Stimulated activated CD4-positive, alpha-beta T cell treated with anti-CD3 and anti-CD28 coated beads, Interleukin-15, amount 100 ng/mL, for 48 hours (primary cell): ENCODE measurements at places on chromosomes 4 and X.

GRCh38 chr4:91746551-91746950, 557.2 kb upstream of the GRID2 start:
- DNase-seq, result no peak

DNA sequence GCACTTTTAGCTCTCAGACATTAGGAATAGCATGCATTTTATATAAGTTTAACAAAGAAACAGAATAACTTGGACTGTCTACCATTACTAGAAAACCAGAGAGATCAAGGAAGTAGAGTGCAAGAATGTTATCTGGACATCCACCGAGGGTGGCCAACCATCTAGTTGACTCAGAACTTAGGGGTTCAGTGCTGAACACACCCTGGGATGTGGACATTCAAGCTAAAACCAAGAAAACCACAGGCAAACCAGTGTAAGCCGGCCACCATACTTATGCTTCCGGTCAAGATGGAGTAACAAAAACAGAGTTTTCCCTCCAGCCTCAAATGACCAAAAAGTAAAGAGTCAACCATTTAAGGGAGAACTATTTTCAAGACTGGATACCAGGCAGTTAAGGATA, 181.4 kb upstream of the MXRA5 start:
- no peak for DNase-seq

DNA sequence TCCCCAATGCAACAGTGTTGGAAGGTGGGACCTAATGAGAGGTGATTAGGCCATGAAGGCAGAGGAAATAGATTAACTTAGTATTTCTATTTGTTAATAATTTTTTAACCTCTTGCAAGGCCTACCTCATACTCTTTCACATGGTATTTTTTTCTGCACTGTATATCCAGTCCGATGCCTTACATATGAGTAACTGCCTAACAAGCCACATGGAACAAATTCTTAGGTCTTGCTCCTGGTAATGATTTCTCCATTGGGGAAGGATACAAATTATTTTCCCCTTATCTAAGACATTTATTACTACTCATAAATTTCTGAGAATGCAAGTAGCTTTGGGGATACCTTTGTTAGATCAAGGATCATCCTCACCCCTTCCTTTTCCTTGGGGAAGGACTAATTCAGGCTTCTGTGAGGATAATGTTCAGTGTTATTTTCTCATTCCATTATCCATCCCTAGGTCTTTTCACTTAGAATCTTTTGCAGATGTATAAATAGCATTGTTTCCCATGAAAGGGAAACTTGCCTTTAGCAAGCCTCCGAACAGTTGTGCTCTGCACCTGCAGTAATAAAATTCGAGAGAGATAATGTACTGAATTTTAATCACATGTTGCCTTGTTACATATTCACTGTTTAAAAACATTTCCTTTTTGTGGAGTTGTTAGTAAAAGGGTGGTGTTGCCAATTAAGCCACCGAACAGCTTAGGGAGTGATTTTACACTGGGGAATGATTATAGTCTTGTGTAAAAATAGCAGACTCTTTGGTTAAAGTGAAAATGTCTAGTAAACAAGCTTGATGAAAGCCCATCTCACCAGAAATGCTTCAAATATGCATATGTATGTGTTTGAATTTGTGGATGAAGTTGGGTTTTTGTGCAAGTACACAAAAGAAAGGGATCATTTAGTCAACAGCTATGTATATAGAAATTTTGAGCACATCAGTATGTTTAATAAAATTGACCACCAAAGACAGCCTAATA, 89.9 kb downstream of the CFAP299 start:
- DNase-seq, result no peak

GRCh38 chr4:53450773-53451172, 73.3 kb downstream of the FIP1L1 start:
- DNase-seq, result no peak

DNA sequence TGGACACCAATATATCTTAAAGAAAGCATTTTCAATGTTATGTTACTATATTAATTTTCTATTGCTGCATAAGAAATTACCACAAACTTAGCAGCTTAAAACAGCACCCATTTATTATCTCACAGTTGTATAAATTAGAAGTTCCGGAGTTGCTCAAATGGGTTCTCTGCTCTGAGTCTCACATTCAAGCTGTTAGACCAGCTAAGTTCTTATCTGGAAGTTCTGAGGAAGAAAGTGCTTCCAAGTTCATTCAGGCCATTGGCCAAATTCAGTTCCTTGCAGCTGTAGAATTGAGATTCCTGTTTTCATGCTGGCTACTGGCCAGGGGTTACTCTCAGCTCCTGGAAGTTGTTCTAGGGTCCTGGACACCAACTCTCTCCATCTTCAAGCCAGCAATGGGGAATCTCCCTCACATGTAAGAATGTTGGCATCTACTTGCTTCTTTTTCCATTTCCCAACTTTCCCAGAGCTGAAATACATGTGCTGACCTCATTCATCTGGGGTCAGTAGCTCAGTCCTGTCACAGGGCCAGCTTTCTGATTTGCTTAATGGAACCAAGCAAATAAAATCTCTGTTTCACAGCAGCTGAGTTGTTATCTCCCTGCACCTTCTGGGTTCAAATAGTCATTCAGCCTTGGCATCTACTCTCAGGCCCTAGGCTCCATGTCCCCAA, 99.6 kb upstream of the INTU start:
- DNase-seq, result no peak

DNA sequence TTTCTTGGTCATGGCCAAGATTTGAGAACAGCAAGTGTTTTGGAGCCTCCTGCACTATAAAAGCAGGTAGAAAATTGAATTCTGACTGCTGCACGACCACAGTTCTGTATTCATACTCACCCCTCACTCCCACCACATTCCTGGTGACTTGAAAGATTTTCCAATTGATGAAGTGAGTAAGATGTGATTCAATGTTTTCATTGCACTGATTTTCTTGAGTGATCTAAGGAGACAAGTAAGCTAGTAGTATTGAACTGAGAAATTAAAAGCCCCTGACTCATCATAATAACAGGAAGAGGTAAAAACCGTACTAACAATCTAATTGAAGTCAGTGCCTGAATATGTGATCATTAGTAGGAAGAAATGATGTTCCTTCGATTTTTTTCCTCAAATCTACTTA, 6.1 kb upstream of the SEC24D start:
- no peak for DNase-seq

- no peak for DNase-seq
Measured at GRCh38 chr4:25857851-25858400, 4.9 kb downstream of the SEL1L3 start.

DNA sequence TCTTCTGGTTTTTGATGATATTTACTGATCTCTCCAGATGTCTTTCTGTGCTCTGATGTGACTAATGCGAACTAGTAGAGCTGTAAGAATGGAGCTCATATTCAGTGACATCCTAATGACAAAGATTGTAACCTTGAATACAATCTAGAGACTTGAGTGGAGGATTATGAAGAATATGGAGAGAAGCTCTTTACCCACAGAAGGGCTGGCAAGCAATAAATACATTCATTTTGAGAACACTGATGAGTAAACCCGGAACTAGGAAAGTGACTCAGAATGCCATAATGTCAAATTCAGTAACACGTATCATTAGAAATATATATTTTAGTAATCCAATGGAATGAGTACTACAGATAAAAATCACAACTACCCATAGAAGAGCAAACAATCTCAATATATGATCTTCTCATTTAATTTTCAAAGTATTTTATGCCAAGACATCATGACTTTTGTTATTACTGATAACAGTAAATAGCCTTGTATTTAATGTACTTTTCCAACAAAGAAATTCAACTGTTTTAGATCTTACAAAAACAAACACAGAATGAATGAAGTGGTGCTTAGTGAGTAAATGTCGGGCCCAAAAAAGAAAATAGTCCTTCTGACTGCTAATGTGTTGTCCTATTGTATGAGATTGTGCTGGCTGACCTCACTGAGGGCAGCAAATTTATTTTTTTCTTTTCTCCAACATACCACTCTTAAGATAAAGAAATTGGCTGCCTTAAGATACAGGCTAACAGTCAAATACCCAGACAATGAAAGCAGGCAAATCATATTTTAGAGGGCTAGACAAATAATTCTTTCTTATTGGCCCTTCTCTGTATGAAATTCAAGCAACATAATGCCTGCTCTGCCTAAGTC, 49.2 kb upstream of the HDAC8 start:
- DNase-seq, result no peak

DNA sequence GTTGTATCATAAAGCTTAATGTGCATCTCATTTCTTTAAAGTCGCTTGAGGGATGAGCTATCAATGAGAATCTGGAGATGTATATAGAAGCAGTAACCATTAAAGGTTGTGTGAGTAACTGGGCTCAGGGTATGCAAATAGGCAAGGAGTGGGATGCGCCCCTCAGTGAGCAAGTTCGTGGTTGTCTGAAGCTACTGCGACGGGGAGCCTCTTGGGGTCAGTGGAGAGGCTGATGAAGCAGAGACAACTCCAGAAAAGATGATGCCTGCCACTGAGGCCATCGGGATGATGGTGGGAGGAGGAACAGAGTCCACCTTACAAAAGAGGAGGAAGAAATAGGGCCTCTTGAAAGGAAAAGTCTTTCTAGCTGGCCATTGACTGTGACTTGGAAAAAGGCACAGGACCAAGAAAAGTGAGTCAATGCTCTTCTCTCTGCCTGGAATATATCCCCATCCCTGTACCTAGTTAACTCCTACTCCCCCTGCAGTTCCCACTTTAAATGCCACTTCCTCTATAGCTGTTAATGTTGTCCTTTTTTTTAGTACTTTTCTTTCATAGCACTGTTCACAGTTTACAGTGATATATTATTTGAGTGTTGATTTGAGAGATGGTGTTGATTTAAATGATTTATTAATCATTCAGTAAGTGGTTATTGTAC, 51.4 kb upstream of the LSM6 start:
- DNase-seq, result no peak

GRCh38 chr4:7687796-7688195, 251.9 kb downstream of the AFAP1 start:
- no peak for DNase-seq

GRCh38 chr4:96677499-96677898, 837.6 kb downstream of the PDHA2 start:
- no peak for DNase-seq

DNA sequence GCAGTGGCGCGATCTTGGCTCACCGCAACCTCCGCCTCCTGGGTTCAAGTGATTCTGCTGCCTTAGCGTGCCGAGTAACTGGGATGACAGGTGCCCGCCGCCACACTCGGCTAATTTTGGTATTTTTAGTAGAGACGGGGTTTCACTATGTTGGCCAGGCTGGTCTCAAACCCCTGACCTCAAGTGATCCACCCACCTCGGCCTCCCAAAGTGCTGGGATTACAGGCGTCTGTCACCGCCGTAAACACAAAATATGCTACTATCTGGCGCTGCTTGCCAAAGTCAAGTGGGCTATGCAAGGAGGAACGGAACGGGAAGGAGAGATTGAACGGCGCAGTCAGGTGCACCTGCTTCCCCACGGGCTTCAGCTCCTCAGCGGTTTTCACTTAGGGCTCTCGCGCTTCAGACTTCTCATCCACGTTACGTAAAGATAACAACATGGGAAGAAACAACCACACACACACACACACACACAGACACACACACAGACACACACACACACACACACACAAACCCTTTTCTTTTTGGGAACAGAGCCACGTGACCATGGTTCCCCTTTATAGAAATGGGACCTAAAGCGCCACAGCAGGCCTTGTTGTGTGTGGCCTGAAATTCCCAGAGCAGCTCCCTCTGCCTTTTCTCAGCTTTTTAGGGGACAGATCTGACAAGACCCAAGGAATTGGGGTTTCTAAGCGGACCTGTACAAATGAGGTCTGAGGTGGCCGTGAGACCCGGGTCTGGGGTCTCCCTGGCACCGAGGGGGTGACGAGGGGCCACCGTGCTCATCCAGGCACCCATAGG, 1.5 kb downstream of the P2RY8 start:
- DNase-seq, result peak; percentile 38

DNA sequence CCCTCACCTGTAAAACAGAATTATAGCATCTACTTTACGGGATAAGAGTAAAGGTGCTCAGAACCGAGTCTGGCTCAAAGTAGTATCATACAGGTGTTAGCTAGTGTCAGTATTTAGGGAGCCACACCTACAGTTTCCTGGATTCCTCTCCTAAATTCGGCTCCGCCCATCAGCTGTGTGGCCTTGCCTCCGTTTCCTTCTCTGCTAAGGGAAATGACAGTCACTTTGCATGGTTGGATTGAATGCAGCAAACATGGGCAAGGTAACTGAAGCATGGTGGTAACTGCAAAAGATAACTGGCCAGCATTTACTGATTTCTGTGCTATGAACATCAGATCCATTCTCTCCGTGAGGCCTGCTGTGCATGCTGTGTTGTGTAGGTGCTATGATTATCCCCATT, 2.8 kb downstream of the PPP1R3F start:
- no peak for DNase-seq

DNA sequence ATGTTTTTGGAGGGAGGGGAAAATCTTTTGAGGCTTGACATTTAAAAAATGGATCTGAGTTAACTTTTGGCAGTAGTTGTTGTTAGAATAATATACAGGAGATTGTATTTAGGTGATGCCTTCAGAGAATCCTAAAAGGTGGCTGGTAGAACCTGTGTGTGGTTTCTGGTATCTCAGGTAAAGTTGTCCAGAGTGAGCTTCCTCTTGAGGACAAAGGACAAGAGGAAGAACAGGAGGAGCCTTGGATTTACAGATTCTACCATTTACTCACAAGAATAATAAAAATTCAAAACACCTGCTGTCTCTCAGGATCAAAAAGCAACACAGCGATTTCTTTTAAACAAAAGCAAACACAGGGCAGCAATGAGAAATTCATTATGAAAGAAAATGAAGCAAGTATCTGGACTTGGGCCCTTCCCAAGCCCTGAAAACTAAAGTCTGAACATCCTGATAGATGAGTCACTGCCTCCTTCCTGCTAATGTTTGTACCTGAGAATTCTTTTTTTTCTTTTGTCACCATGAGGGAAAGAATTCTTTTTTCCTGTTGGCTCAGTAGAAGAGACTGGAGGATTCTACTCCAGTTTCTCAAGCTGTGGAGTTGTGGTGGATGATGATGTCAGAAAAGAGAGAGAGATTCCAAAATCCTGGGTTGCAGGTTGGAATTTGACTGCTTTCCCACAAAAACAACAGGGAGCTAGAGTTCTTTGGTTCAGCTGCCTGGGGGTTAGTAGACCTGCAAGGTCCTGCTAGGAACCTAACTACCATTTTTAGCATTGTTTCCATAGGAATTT, 31.5 kb upstream of the RAPGEF2 start:
- DNase-seq, result no peak

DNA sequence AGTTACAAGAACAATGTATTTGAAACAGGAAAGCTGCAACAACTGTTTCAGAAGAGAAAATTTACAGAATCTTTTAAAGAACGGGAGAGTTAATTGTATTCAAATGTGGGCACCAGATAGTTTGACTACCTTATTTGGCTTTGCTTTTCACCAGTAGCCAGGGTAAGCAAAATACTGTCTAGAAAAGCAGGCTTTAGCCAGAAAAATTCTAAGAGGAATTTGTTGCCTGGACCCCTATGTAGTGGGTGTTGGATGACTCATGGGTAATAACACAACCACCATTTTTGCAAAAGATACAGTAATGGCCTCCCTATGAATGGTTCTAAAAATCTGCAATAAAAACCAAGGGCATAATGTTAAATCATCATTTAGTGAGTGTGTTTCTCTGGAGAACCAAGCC, 233.4 kb upstream of the ANXA3 start:
- no peak for DNase-seq
